ENCODE measurements at places on chromosomes 4 and X.

GRCh38 chr4:137129441-137129840 is 402.9 kb downstream of the PCDH18 start:
- DNase-seq, result no peak

DNA sequence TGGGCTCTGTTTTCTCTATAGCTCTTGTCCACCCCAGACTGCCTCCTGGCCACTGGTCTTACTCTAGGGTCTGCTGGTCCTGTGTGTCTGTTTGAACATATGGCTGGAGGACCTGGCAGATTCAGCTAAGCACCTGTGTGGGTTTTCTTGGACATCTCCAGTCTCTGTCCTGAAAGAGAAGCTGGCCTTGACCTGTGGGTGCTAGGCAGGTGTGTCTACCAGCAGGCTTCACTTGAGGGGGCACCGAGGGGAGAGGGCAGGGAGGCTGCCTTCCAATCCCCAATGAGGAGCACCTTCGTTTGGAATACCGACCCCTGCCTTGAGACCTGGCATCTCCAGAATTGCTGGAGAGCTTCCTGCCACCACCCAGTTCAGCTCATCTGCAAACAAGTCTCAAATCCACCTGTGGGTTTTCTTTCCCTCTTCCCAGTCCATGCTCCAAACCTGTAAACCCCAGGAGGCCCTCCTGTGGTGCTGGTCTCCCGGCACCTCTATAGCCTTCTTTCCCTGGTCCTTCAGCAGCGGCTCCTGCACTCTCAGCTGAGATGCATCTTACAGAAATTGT is 45.2 kb downstream of the HTRA3 start:
- no peak for DNase-seq

DNA sequence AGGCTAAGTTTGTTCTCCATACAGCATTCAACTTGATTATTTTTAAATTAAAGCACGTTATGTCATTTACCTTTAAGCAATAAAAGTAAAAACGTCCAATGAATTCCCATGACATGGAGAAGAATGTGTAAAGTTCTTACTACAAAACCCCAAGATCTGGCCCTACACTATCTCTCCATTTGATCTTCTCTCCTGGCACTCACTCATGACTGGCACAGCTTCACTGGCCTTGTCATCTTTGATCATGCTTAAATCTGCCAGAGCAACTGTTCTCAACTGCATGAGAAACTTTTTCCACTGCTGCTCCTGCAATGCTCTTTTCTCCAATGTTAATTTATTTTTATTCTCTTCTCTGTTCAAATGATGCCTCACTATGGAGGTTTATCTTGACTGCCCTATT is 1109.0 kb upstream of the IGFBP7 start:
- no peak for DNase-seq

- no peak for DNase-seq
These were observed 128.6 kb downstream of the CHIC2 start for GRCh38 chr4:53935780-53936179.

GRCh38 chr4:161762796-161763195 is 401.0 kb downstream of the FSTL5 start:
- DNase-seq, result no peak

GRCh38 chr4:39614487-39615162 is 24.0 kb downstream of the SMIM14 start:
- DNase-seq, result no peak

DNA sequence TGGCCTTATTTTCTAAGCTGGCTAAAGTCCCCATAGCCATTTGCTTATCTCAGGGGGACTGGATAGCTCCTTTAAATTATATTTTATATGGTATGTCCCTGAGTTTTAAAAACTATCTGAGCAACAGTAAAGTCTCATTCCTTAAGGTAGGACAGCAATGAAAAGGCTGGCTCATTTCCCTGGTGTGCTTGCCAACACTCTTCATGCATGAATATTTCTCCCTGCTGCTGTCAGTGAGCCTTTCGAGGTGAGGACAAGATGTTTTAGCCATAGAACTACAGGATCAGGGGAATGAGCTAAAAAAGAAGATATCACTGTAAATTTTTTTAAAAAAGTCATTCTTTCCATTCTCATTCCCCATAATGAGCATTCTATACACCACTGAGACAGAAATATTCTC is 427.3 kb upstream of the FAM241A start:
- no peak for DNase-seq

- DNase-seq, result no peak
These were observed 759 bp downstream of the ZC4H2 start for GRCh38 chrX:64975491-64975890.

Data from stimulated activated CD8-positive, alpha-beta memory T cell treated with anti-CD3 and anti-CD28 coated beads, Interleukin-7, amount 100 ng/mL, for 4 hours (primary cell).